ENCODE measurements at places on chromosomes 3 and 15. TPM values are rescaled to one million over a fixed set of nuclear protein-coding genes. Genes with fewer than 3 reads are reported as not detected.

The ECE2 gene
- 4.5 TPM for total RNA-seq

The PPP1R14D gene
- total RNA-seq, result not detected

The CCR1 gene
- total RNA-seq, result 18.1 TPM

The RMDN3 gene
- 50.1 TPM for total RNA-seq

The UQCC5 gene
- total RNA-seq, result 71.2 TPM

The GRIP2 gene
- 0.88 TPM for total RNA-seq

The ISLR gene
- 59.8 TPM for total RNA-seq

GRCh38 chr15:70781236-70781635 is 17.9 kb upstream of the UACA start:
- H3K4me1 ChIP-seq, result no peaks in the 10 kb centered on the region
- H3K27ac ChIP-seq, result no peak overlapping the region
- H3K27me3 ChIP-seq, result no peaks in the 10 kb centered on the region
- DNase-seq, result no peak
- H3K4me3 ChIP-seq, result no peak overlapping the region

- H3K27ac ChIP-seq, result no peak overlapping the region
- H3K4me3 ChIP-seq, result no peak overlapping the region
- no peak for DNase-seq
- no peaks in the 10 kb centered on the region for H3K27me3 ChIP-seq
Observed at GRCh38 chr3:172298247-172298646, 150.0 kb downstream of the GHSR start.

DNA sequence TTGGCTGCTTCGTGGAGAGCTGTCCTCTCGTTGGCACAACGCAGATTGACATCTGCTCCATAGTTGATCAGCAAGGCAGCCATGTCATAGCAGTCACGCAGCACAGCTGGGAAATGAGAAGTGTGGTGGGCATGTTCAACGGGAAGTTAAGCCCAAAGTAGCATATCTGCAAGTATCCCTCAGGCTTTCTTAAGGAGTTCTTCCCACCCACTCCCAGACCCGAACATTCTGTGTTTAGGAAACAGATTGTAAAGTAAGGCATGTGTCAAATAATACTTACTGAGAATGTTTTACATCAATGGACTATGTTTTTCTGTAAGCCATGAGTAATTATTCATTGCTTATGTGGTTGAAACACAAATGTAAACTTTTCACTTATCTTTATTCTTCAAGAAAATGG is 9.2 kb downstream of the ASB14 start:
- no peaks in the 10 kb centered on the region for H3K4me1 ChIP-seq
- H3K27me3 ChIP-seq, result no peaks in the 10 kb centered on the region
- DNase-seq, result no peak
- H3K27ac ChIP-seq, result no peak overlapping the region

GRCh38 chr15:69535101-69535638 is 82.6 kb downstream of the RPLP1 start:
- H3K36me3 ChIP-seq, result no peaks in the 10 kb centered on the region
- H3K4me1 ChIP-seq, result no peaks in the 10 kb centered on the region
- no peak overlapping the region for H3K4me3 ChIP-seq
- no peaks in the 10 kb centered on the region for H3K27me3 ChIP-seq
- no peak overlapping the region for H3K27ac ChIP-seq

DNA sequence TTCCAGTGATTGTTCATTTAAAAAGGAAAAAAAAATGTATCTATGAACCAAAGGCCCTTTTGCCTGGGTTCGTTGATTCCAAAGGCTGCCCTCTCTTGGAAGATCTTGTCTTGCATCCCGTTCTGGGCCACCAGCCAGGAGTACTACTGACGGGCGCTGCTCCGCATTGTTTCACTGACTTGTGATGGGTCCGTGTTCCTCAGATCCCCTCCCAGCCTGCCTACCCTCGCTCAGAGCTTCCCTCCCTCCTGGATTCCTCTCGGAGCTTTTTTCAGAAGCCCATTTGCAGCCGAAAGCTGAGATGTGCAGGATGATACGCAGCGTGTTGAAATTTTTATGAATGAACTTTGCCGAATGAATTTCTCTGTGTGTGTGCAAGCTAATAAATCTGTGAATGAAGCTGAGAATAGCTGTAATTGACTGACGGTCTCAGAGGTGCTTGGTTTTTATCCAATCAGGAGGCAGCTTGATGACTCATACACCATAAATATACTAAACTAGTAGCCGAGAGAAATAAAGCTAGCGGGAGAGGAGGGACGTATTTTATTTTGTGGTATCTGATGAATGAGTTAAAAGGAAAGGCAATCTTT is at the start of gene SHC4:
TSS of gene SHC4 (minus strand) at position 396 of the 590 bp plus-strand sequence. CDS start 904 bp downstream, outside the sequence.
- DNase-seq, result peak; percentile 77
- H3K27ac ChIP-seq, result peak within 1 kb of the TSS; percentile 42
- peak within 1 kb of the TSS; percentile 64 for H3K4me3 ChIP-seq
- H3K36me3 ChIP-seq, result no peaks in the 10 kb centered on the region

- no peaks in the 10 kb centered on the region for H3K27me3 ChIP-seq
- peak overlapping the region; percentile 62 for H3K27ac ChIP-seq
- H3K4me1 ChIP-seq, result peaks cover 33% of the 10 kb centered on the region
- no peak overlapping the region for H3K4me3 ChIP-seq
Observed at GRCh38 chr3:15272426-15273196, 59.8 kb downstream of the SH3BP5 start.

DNA sequence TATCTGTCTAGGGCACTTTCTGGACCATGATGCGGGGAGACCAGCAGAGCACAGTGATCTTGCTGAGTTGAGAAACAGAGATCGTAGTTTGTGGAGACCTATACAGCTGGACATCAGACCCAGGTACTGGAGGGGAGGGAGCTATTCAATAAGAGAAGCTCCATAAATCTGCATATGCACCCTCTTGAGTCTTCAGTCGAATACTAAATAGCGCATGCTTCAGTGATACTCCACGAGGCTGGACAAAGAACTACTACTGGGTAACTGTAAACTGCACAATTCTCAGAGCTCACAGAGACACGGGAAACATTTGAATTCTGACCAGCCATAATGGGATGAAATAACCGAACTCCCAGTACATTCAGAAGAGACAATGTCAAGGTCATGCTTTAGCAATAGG is 49.7 kb downstream of the MINAR1 start:
- H3K36me3 ChIP-seq, result no peaks in the 10 kb centered on the region
- no peaks in the 10 kb centered on the region for H3K4me1 ChIP-seq
- DNase-seq, result no peak
- no peak overlapping the region for H3K27ac ChIP-seq

DNA sequence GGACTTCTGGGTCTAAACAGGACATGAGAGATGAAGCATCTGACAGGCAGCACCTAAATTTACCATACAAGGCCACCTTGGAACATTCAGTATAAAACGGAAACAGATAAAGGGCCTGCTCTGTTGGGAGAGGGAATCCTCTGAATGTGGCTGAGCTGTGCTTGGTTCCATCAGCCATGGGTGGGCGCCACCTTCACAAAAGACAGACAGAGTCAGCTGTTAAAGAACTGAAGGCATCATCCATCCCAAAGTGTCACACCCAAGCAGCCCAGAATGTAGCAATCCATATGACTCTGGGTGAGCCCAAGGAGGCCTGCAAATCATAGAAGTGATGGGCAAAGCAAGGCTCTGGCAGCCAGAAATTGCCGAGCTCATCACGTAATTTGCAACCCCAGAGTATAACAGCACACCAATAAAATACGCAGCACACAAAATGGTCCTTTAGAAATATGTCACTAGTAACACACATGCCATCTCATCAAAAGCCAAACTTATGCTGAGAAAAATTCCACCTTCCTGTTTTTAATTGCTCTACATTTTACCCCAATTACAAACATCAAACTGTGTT is 24.8 kb upstream of the RBP1 start:
- no peaks in the 10 kb centered on the region for H3K27me3 ChIP-seq
- no peak for DNase-seq
- H3K27ac ChIP-seq, result no peak overlapping the region
- H3K4me3 ChIP-seq, result no peak overlapping the region

GRCh38 chr3:169548194-169548593 is 115.3 kb downstream of the MECOM start:
- no peak overlapping the region for H3K27ac ChIP-seq
- H3K4me1 ChIP-seq, result no peaks in the 10 kb centered on the region
- DNase-seq, result no peak
- no peaks in the 10 kb centered on the region for H3K27me3 ChIP-seq
- H3K36me3 ChIP-seq, result no peaks in the 10 kb centered on the region

DNA sequence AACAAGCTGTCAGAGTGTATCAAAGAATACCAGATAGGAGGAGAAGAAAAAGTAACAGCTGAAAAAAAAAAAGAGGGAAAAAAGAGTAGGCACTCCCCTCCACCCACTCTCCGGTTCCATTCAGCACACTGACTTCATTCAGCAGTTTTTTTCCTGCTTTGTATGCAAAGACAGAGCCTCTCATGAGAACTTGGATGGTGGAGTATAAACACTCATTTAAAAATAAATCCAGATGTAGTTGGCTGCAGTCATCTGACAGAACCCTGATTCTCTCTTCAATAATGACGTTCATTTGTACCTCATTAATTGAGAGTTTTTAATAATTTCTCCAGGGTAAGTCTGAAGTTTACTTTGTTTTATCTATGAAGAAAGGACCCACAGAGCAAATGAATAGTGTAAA is 81.0 kb downstream of the TMEM108 start:
- H3K36me3 ChIP-seq, result no peaks in the 10 kb centered on the region
- H3K4me1 ChIP-seq, result peaks cover 3% of the 10 kb centered on the region
- no peaks in the 10 kb centered on the region for H3K27me3 ChIP-seq
- DNase-seq, result no peak
- no peak overlapping the region for H3K27ac ChIP-seq

DNA sequence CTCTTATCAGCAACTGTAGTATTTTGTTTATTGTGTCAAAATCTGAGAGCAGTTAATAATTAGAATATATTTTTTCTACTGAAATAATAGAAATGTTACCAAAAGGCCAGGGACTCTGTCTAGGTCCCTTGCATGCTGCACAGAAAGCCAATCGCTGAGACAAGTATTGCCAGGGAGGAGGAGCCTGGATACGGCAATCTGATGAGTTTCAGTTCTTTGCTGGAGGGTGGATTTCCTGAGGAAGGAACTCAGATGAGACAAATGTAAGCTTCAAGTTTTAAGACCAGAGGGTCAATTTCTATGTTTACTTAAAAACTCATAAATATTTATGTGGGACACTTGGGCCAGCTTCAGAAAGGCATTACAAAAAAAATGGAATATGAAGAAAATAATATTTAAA is 252.2 kb downstream of the GABRG3 start:
- no peaks in the 10 kb centered on the region for H3K27me3 ChIP-seq
- no peak overlapping the region for H3K4me3 ChIP-seq
- H3K36me3 ChIP-seq, result no peaks in the 10 kb centered on the region
- no peak for DNase-seq
- H3K4me1 ChIP-seq, result no peaks in the 10 kb centered on the region
- H3K27ac ChIP-seq, result no peak overlapping the region

GRCh38 chr3:56302417-56302816 is 165.8 kb downstream of the ERC2 start:
- no peak overlapping the region for H3K4me3 ChIP-seq
- DNase-seq, result no peak
- no peaks in the 10 kb centered on the region for H3K4me1 ChIP-seq

GRCh38 chr3:141808586-141808985 is 45.4 kb downstream of the GRK7 start:
- no peak overlapping the region for H3K4me3 ChIP-seq
- no peaks in the 10 kb centered on the region for H3K27me3 ChIP-seq
- no peak overlapping the region for H3K27ac ChIP-seq

DNA sequence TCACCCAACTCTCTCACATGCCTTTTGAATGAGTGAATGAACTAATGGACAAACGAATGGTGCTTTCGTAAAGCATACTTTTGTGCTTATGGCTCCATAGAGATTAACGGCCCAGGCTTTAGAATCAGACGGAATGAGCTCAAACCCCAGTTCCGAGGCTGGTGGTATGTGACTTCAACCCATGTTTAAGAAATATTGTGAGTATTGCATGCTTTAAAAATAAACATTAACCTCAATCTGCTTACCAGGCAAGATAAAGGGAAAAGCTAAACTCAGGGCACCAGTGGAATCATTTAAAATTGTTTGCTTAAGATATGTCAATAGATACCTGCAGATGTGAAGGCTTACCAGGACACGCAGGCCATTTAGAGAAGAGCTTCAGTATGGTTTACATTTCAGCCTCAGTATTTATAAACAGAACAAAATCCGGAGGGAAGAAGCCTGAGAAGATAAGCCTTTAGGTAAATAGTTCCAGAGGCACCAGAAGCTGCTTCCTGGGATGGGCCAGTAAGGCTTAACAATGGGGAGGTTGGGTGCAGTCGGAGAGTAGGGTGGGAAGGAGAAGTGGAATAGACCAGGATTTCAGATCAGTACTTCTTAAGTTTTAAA is 186.4 kb downstream of the ADAMTS9 start:
- H3K27ac ChIP-seq, result no peak overlapping the region
- H3K4me3 ChIP-seq, result no peak overlapping the region

DNA sequence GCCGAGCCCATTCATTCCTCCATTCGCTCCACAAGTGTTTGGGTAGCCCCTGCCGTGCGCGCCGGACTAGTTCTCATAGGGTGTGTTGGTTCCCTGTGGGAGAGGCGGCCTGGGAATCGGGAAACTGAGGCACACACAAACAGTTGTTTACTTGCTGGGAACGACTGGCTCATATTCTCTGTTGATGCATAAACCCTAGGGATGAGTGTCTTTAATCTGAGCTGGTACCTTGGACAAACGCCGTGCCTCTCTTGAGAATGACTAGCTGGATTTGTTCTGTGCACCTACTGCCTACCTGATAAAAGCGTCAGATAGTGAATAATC is 737 bp downstream of the DNAJA4 start:
- no peak for DNase-seq
- peaks cover 21% of the 10 kb centered on the region for H3K4me1 ChIP-seq
- H3K4me3 ChIP-seq, result peak overlapping the region; percentile 45
- H3K36me3 ChIP-seq, result no peaks in the 10 kb centered on the region
- H3K27ac ChIP-seq, result peak overlapping the region; percentile 71

DNA sequence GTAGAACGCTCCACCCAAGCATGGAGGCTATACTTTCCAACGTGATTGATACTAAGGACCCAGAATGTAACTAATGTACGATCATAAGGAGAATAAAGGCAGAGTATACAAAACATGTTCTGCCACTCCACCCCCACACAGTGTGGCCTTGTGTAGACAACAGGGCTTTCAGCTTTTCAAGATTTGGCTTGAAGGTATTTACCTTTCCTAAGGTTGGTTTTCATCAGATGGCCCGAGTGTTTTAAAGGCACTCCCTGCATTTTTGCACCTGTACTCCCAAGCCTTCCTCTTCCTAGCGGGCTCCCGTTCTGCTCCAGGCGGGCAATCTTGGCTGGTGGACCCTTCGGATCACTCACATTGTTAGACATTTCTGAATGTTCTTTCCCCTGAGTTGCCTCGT is 4.6 kb downstream of the SATB1 start:
- H3K4me1 ChIP-seq, result no peaks in the 10 kb centered on the region
- no peak overlapping the region for H3K27ac ChIP-seq
- H3K36me3 ChIP-seq, result no peaks in the 10 kb centered on the region
- H3K4me3 ChIP-seq, result no peak overlapping the region
- no peaks in the 10 kb centered on the region for H3K27me3 ChIP-seq

- DNase-seq, result peak; percentile 46
- H3K4me3 ChIP-seq, result peak overlapping the region; percentile 97
- no peaks in the 10 kb centered on the region for H3K36me3 ChIP-seq
- peaks cover 31% of the 10 kb centered on the region for H3K4me1 ChIP-seq
- H3K27me3 ChIP-seq, result no peaks in the 10 kb centered on the region
- H3K27ac ChIP-seq, result peak overlapping the region; percentile 99
Observed at GRCh38 chr3:142447301-142447851, 461 bp downstream of the XRN1 start.

- H3K36me3 ChIP-seq, result no peaks in the 10 kb centered on the region
- H3K4me3 ChIP-seq, result no peak overlapping the region
- no peaks in the 10 kb centered on the region for H3K27me3 ChIP-seq
- H3K27ac ChIP-seq, result peak overlapping the region; percentile 91
Observed at GRCh38 chr3:195895078-195895860, 13.1 kb downstream of the TNK2 start.
